ENCODE measurements at places on chromosomes 16 and 17.

- DNase-seq: no peak
These were observed 33.9 kb upstream of the CDRT4 start for GRCh38 chr17:15501282-15501681.

GRCh38 chr16:1468426-1468810 is 6.4 kb downstream of the CLCN7 start:
- DNase-seq: no peak

DNA sequence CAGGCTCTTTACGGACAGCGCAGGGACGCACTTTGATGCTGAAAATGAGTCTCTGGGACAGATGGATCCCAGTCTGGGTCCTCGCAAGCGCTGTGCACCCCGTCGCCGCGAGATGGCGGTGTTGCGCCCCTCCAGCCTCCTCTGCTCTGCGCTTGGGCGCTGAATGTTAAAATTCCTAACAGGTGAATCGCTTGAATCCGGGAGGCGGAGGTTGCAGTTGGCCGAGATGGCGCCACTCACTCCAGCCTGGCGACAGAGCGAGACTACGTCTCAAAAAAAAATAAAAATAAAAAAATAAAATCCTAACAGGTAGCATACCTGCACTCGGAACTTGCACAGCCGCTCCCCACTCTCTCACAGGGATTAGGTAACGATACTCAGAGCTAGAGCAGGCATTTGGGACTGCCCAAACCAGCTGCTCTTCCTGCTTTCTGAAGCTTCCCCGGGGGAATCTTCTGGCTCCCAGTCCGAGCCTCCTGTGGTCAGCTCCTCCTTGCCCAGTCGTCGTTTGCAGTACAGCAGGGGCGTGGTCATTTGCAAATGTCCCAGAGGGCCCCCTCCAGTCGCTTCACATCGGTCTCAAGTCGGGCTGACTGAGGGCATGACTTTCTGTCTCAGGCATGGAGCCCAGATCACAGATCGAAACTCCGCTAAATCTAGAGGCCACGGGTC is 26.2 kb upstream of the OSGIN1 start:
- DNase-seq: peak; percentile 39

GRCh38 chr17:71284032-71284755 is 836.6 kb upstream of the SOX9 start:
- DNase-seq: no peak

- no peak for DNase-seq
These were observed 7.9 kb downstream of the NKD1 start for GRCh38 chr16:50555952-50556673.

- DNase-seq: peak; percentile 21
These were observed 863 bp downstream of the ADCY9 start for GRCh38 chr16:4115209-4115948.

GRCh38 chr16:19659554-19659953 is 58.5 kb downstream of the KNOP1 start:
- no peak for DNase-seq

DNA sequence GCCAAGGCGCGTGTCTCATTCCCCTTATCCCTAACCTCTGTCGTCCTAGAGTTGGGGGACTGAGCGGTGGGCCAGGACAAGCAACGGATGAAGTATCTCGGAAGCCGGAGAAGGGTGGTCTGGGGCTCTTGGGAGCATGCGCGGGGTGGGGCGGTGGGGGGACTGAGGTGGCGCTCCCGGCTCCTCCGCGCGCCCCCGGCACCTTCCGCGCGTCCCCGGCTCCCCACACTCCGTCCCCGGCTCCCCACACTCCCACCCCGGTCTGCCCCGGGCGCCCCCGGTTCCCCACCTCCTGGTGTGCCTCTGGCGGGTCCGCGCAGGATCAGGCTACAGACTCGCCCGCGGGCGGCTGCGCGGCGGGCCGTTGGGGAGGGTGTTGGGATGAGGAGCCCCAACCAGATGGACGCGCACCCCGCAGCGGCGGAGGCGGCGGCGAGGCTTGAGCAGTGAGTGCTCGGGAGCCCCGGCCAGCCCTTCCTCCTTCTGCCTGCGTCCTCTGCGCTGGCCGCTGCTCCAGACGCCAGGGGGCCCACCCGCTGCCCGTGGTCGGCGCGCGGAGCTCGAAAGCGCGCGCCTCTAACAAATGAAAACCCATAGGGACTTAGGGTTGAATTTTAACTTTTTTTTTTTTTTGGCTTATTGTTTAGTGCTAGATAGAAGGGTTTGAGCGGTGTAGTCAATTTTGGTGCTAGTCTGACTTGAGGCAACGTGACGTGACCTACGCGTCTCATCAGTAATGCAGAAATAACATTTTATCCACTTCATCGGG is 5.6 kb upstream of the CRYM start:
- DNase-seq: no peak

GRCh38 chr17:31738067-31738466 is 121.0 kb downstream of the COPRS start:
- no peak for DNase-seq

DNA sequence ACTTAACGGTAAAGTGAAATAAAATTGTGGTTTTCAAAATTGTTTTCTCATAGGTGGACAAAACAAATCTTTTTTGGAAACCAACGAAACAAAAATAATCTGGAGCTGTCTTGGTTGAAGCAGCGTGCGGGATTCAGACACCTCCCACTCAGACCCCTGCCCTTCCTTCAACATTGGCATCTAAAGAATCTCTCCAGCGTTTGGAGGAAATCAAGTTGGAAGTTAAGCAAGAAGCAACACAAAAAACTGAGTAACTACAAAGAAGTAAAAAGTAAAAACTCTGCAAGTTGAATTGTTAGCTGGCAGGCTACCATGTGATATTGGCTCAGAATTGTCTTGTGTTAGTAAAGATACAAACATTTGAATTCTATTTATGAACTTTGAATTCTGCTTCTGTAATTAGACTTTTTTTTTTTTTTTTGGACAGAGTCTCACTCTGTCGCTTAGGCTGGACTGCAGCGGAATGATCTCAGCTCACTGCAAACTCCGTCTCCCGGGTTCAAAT is 361.0 kb upstream of the PMFBP1 start:
- DNase-seq: no peak

DNA sequence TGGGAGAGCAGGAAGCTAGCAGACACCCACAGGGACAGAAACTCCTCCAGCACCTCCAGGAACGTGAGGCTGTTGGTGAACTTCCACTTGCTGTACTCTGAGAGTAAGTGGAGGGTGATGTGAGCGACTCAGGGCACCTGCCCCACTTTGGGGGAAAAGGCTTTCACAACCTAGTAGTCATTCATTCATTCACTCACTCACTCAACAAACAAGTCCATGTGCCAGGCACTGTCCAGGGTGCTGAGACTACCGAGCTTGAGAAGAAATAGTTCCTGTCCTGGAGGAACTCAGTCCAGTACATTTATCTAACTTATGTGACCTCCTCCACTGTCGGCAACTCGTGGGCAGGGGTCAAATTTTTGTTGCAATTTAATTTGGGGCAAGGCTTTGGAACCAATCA is 26.6 kb downstream of the LGALS9 start:
- no peak for DNase-seq

GRCh38 chr17:63546308-63547082 is 3.8 kb upstream of the DCAF7 start:
- no peak for DNase-seq

- DNase-seq: peak; percentile 54
These were observed 7.3 kb upstream of the RHOT2 start for GRCh38 chr16:660459-661183.

GRCh38 chr17:49548051-49548505 is 27.6 kb upstream of the NXPH3 start:
- DNase-seq: no peak

GRCh38 chr17:42179911-42180410 is 981 bp downstream of the KCNH4 start:
- DNase-seq: peak; percentile 21

- DNase-seq: no peak
These were observed 10.7 kb upstream of the KRT28 start for GRCh38 chr17:40810494-40810893.

DNA sequence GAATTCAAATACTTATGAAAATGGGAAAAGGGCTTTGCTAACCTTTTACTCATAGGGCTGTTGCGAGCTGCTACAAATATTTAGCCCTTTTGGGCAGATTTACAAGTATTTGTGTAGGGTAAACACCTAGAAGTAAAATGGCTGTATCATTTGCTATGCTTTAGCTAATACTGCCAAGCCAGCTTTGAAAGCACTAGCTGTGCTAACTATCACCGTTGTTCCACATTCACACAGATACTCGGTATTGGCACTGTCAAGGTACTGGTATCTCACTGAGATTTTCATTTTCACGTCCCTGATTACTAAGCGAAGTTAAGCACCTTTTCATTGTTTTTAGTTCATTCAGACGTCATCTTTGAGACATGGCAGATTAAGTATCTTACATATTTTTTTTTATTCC is 84.8 kb downstream of the GLG1 start:
- DNase-seq: no peak

- no peak for DNase-seq
These were observed 42.5 kb downstream of the ST3GAL2 start for GRCh38 chr16:70396246-70396904.

- no peak for DNase-seq
These were observed 63.6 kb upstream of the NFAT5 start for GRCh38 chr16:69501956-69502745.

DNA sequence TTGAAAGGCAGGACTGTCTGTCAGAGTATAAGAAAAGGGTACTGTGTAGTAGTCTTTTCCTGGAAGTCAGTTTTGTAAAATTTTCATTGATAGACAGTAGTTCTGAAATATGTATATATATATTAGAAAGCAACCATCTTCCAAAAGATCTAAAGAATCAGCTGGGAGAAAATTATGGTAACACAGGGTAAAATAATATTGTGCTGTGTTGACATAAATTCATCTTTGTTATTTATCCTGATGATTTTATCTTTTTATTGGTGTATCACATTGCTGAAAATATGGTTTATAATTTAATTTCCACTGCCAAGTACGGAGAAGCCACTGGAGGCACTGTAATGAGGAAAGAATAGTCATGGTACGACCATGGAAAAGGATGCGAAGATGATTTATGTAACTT is 324.9 kb downstream of the CA10 start:
- no peak for DNase-seq

GRCh38 chr17:81386646-81387099 is 8.6 kb upstream of the BAHCC1 start:
- peak; percentile 20 for DNase-seq

DNA sequence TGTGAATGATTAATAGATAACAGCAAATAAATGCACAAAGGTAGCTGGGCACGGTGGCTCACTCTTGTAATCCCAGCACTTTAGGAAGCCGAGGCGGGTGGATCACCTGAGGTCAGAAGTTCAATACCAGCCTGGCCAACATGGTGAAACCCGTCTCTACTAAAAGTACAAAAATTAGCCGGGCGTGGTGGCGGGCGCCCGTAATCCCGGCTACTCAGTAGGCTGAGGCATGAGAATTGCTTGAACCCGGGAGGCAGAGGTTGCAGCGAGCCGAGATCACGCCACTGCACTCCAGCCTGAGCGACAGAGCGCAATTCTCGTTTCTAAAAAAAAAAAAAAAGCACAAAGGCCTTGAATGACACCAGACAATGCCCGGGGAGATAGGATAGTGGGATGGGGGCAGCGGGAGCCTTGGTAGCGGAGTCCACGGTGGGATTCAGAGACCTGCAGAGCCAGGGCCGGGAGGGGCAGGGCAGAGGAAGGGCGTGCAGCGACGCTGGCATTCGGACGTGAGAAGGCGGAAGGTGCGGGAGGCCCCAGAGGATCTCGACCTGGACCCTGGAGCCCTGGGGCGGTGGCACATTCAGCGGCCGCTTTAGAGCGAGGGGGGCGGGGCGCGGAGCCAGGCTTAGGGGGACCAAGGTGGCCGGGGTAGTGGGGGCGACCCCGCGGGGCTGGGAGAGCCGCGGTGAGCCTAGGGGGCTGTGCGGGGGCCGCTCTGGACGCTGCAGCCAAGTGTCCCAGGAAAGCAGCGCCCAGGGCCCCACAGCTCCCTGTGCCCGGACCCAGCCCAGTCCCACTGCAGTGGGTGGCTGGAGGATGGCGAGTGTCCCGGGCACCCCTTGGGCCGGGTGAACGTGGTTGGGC is 999 bp upstream of the FLYWCH2 start:
- DNase-seq: no peak

- DNase-seq: no peak
These were observed 37.4 kb upstream of the COQ7 start for GRCh38 chr16:19029980-19030379.

DNA sequence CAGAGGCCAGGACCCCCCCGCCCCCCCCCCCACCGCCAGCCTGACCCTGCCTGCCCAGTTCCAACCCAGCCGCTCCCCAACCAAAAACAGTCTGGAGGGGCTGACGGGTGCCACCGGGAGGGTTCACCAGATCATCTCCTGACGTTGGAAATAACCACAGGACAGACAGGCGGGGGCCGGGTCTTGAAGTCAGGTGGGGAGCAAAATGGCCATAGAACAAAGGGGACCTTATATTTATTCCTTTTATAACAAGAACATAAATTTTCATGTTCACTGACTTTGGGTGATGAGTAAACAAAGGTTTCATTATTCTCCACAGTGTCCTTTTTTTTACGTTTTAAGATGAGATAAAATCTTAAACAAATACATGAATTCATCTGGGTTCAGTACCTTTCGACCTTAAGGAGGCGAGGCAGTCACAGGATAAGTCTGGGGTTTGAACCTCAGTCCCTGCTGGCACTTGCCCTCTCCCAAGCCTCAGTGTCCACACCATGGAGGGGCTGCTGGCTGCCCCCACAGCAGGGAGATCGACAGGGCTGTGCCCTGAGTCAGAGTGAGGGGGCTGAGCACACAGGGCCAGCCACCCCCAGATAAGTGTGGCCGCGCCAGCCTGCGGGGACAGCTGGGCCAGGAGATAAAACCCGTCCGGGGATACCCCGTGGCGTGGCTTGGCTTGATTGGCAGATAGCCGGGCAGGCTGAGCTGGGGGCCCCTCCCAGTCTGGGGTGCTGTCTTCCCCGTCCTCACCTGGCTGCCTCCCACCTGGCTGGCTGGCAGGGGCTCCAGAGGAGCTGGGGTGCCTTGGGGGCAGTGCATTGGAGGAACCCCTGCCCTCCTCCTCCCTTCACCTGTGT is 15.0 kb downstream of the SLC7A5 start:
- no peak for DNase-seq

GRCh38 chr17:33778505-33779233 is 476.4 kb upstream of the CCL2 start:
- no peak for DNase-seq

DNA sequence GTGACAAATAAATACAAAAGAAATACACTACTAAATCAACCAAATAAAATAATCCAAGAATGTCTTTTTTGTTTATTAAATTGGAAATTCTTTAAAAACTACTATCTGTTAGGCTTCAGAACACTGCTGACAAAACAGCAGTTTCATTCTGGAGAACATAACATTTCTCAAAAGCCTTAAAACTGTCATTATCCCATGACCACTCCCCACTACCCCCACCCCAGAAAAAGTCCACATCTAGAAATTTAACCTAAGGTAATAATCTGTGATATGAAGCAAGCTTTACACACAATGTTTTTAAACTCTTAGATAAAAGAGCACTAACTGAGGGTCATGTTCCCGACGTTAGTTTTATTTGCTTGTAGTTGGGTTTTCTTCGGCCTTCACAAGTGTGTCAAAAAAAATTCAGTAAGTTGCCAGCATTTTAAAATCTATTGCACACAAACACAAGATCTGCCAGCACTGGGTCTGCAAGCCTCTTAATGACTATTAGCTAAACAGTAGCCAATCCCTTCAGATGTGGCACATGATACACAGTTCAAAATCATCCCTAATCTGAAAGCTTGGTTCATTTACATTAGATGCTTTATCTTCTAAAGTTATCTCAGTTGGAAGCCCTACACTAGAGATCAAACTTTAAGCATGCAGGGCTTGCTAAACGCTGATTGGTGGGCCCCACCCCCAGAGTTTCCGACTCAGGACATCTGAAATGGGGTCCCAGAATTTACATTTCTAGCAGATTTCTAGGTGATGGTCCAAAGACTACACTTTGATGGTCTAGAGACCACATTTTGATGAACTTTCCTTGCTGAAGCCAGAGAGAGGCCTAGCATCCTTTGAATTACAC is 75.2 kb downstream of the KANSL1 start:
- no peak for DNase-seq

- no peak for DNase-seq
These were observed 119.6 kb upstream of the ZNF750 start for GRCh38 chr17:82959242-82959930.
